WTC11 (cell line): ENCODE measurements at places on chromosomes 7 and 10. TPM values are rescaled to one million over a fixed set of nuclear protein-coding genes. Genes with fewer than 3 reads are reported as not detected.

MYL10 gene
- total RNA-seq: not detected in 3 replicates

AKR1C3 gene
- 6.7 to 9.0 TPM (median 8.6 TPM) in 3 replicates for total RNA-seq

HABP2 gene
- 0.09 to 0.18 TPM (median 0.09 TPM) in 3 replicates for total RNA-seq

GLCCI1 gene
- total RNA-seq: 23.8 to 27.0 TPM (median 24.2 TPM) in 3 replicates
